ENCODE measurements at places on chromosomes 5 and 9.
A peak's percentile ranks its signal among the peaks of the same experiment; 100 is the strongest.

- no peak for DNase-seq
Measured at GRCh38 chr9:74463825-74464224, 33.3 kb upstream of the RORB start.

DNA sequence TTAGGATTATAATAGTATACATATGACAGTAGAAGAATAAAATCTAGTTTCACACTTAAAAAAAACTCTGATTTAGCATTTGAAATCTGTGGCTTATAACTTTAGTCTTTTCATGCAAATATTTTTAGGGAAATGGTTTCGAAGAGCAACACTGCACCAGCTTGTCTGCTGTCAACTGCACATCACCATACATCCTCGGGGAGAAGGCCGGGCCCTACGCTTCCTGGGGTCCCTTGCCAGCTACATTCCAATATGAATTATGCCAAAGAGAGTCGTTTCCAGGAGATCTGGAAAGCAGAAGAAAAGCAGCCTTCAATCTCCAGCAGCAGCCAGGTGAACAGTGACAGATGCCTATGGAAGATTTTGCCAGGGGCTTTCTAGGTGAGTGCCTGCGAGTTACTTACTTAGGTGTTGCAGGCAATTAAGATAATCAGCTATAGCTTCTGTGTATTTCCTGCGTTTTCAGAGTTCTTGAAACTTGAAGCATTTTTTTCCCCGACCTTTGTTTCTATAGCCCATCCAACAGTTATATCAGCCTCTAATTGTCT is 166.8 kb downstream of the TRPM3 start:
- no peak for DNase-seq

- DNase-seq, result no peak
Measured at GRCh38 chr5:68053202-68053601, 162.4 kb upstream of the PIK3R1 start.

DNA sequence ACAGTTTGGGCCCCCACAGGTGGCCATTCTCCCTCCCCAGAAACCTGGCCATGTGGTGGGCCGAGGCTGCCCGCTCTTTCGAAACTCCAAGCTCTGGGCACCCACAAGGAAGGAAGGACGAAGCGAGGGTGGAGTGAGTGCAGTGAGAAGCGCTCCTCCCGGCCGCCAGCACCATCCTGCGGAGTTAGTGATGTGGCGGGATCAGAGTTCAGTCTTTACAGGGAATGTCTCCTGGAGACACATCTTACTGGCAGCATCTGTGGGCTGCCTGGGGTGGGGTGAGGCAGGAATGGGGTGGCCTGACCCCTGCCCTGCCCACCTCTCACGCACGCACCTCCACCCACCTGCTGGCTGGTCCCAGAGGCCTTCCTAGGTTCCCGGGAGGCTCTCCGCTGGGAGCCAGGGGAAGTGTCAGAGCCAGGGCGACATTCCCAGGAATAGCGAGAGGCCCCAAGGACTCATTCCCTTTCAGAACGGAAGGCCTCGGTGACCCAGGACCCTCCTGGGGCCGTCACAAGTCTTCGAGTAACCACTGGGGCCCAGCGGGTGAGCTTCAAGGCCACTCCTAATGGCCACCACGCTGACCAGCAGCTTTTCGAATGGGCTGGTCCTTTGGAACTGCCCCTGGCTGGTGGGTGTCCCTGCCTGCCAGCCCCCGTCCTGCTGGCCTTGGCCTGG is 5.5 kb upstream of the RNU6ATAC start:
- DNase-seq, result no peak

GRCh38 chr5:174745590-174746103 is 21.3 kb downstream of the MSX2 start:
- DNase-seq, result no peak

DNA sequence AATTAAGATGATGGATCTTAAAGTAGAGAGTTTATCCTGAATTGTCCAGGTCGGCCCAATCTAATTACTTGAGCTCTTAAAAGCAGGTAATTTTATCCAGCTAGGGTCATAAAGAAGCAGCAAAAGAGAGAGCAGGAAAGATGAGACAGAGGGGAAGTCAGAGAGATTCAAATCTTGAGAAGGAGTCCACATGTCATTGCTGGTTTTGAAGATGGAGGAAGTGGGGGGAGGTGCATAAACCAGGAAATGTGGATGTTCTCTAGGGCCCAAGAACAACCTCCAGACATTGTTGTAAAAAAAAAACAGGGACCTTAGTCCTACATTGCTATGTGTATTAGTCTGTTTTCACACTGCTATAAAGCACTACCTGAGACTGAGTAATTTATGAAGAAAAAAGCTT is 66.4 kb downstream of the SLCO4C1 start:
- no peak for DNase-seq

DNA sequence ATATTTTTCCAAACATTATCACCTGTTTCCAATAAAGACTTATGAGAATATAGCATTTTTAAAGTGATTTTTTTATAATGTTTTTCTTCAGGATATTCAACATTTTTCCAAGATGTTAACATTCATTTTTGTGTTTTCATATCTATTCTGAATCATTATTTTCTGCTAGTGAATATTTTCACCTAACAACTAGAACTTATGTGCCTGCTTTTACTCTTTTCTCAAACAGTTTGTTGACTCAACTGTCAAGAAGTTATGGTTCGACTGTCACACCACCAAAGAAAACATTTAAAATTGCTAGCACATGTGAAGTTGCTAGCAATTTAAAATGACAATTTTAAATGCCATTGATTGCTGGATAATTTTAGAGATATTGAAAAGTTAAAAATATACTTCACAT is 343.3 kb upstream of the CDH9 start:
- peak; percentile 3 for DNase-seq

GRCh38 chr5:90939211-90939610 is 380.6 kb downstream of the ADGRV1 start:
- peak; percentile 16 for DNase-seq

GRCh38 chr5:158777647-158778350 is 321.9 kb downstream of the EBF1 start:
- no peak for DNase-seq

- DNase-seq, result peak; percentile 48
Measured at GRCh38 chr5:32100230-32100629, 73.9 kb downstream of the GOLPH3 start.

GRCh38 chr5:10173716-10174115 is 76.0 kb downstream of the ATPSCKMT start:
- no peak for DNase-seq

- peak; percentile 46 for DNase-seq
Measured at GRCh38 chr5:134084570-134084969, 29.9 kb upstream of the TCF7 start.

DNA sequence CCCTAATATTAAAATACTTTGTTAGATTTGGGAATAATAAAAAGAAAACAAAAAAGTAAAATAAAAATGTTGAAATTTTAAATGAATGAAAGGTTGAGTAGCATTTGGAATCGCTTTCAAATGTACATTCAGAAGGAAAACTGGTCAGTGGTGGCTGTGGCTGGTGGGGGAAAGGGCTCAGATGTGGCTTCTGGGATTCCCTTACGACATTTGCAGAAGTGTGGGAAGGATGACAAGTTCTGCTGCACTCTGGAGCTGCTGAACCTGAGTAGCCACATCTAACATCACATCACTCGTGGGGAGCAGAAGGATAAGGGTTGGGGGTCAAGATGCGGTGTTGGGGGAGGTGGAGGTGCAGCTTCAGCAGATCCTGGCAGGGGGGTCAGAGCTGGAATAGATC is 25.6 kb upstream of the CAST start:
- DNase-seq, result no peak

DNA sequence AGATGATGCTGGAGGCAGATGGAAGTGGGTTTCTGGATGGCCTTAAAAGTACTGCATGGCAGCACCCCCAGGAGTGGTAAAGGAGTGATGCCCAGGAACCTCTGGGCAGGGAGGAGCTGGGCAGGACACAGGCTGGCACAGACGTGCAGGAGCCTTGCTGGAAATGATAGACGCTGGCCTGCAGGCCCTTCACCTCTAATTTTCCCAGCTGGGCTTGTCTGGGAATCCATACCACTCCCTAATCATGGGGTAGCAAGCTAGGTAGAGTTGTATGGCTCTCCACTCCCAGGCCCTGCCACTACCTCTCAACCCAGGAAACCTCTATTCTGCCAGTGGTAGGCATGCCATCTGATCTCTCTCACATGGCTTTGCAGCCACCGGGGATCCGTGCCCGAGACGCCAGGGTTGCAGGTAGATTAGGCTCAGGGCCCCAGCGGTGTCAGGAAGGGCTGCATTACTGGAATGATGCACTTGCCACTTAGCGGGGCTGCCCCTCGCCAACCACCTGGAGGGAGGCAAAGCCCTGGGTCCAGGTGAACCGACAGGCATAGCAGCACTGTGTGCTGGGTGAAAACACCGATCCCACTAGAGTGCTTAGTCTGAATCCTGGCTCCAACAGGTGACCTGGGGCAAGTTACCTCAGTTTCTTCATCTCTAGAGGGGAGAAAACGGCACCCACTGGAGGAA is 79.6 kb upstream of the SLC25A51 start:
- no peak for DNase-seq

- peak; percentile 91 for DNase-seq
Measured at GRCh38 chr5:33401482-33402390, 39.0 kb upstream of the TARS1 start.

GRCh38 chr9:69395718-69396117 is 70.7 kb downstream of the ENTREP1 start:
- DNase-seq, result no peak

DNA sequence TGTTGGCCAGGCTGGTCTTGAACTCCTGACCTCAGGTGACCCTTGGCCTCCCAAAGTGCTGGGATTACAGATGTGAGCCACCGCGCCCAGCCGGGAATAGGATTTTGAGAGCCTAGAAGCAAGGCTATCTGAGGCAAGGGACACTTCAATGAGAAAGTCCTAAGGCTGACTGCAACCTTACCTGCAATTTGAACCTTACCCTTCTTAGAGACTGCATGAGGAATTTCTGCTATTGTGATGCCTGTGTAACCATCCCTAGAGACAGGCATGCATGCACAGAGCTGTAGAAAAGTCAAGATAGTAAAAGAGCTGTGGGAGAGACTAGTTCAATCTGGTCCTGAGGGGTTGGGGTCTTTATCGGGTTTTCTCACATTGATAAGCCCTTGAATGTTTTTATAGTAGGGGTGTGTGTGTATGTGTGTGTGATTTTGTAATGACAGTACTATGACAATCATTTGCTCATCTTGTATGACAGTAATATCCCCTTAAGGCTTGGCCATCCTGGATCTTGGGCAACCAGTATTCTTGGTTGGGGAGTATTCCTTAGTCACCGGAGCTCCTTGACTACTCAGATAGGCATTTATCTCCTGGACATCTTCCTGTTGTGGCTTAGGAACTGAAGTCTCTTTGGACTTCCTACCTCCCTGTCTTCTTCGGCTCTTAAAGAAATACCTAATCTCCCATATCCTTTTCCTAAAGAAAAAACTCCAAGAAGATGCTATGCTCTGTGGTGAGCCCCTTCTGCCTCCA is 11.2 kb downstream of the DNAJB5 start:
- DNase-seq, result peak; percentile 81

- DNase-seq, result peak; percentile 71
Measured at GRCh38 chr9:77063645-77064285, 44.3 kb downstream of the FOXB2 start.

- DNase-seq, result no peak
Measured at GRCh38 chr9:31799953-31800609, 584.4 kb upstream of the ACO1 start.

GRCh38 chr5:142644127-142644526 is 41.8 kb downstream of the FGF1 start:
- DNase-seq, result no peak

DNA sequence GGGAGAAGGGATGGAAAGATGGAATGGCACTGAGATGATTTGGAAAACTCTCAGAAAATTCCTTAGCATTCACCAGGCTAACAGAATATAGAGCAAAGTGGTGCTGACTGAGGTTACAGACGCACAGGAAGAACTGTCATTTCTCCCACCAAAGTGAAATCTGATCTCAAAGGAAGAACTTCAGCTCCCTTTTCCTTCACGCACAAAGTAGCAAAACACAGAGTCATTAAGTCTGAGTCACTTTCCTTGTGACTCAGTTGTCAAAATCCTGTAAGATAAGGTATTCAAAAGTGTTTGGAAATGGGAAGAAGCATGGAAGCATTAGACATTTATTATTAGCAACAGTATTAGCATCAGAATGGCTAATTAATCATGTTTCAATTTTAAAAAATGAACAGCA is 11.7 kb downstream of the MPDZ start:
- peak; percentile 70 for DNase-seq

- DNase-seq, result no peak
Measured at GRCh38 chr9:81599837-81600236, 89.5 kb downstream of the TLE1 start.

DNA sequence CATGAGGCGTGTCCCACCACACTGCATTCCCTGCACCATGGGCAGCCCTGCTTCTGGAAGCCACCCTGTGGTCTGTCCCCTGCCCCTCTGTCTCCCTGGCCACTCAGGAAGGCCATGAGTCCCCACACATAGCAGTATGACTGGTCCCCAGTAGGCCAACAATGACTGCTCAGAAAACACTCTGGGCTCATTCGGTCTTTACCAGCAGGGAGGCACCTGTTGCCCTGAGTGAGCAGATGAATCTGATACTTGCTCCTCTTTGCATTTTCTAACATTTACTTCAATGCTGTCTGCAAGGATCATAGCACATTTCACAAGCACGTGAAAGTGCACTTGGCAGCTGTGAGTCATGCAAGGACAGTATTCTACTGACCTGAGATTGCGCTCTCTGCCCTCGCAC is 365.4 kb upstream of the IRX1 start:
- DNase-seq, result no peak

- DNase-seq, result peak; percentile 84
Measured at GRCh38 chr9:122580360-122580759, 2.8 kb downstream of the OR1L8 start.

- peak; percentile 9 for DNase-seq
Measured at GRCh38 chr5:97839341-97840086, 656.5 kb upstream of the RIOK2 start.

DNA sequence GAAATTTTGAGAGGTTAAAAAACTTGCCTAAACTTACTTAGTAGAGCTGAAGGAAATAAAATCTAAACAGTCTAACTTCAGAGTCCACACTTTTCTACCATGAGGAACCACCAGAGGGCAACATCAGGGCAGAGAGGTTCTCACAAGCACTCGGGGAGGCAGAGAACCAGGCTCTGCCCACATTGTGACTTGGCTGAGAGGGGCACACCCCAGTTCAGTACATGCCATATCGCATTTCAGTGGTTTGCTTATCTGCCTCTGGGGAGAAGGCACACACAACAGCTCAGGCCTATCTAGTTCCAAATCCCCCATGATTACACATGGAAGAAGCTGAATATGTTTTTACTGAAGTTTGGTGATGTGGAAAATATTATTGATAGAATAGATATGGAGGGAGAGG is 49.2 kb downstream of the EQTN start:
- peak; percentile 40 for DNase-seq
